Activated effector memory CD4-positive, alpha-beta T cell treated with anti-CD3 and anti-CD28 coated beads, Interleukin-2, amount 50 U/mL, for 16 hours (primary cell): ENCODE measurements at places on chromosomes 6 and 20.

DNA sequence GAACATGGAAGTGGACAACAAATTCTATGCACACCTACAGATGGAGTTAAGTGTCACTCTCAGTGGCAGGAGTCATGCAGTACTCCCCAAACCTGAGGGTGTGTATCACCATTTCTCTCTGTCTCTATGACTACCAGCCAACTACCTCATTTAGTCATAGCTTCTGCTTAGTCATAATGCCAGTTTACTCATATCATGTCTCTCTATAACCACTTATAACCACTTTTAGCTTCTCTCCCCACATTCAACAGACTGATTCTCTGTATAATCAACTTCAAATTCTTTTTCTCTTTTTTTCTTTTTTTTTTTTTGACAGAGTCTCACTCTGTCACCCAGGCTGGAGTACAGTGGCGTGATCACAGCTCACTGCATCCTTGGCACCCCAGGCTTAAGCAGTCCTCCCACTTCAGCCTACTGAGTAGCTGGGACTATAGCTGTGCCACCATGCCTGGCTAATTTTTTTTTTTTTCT is 13.8 kb upstream of the GTF3C6 start:
- DNase-seq, result peak; percentile 77

DNA sequence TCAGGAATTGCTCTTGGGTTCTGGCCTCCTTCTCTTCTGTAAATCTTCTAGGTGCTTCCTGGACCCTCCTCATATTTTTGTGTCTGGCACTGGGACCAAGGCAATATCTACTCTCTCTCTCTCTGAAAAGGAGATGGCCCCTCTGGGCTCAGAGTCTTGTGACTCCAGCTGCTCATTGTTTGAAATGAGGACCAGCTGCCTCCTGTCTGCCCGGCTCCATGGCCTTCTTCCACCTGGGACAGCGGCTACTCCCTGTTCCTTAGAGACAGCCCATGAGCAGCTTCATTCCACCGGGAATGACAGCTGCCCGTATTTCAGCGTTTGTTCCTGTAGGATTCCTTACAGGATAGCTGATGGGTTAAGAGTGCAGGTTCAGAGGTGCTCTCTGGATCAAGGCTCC is 2.9 kb downstream of the TGM3 start:
- peak; percentile 5 for DNase-seq

GRCh38 chr6:101937108-101937507 is 543.6 kb downstream of the GRIK2 start:
- DNase-seq, result no peak

DNA sequence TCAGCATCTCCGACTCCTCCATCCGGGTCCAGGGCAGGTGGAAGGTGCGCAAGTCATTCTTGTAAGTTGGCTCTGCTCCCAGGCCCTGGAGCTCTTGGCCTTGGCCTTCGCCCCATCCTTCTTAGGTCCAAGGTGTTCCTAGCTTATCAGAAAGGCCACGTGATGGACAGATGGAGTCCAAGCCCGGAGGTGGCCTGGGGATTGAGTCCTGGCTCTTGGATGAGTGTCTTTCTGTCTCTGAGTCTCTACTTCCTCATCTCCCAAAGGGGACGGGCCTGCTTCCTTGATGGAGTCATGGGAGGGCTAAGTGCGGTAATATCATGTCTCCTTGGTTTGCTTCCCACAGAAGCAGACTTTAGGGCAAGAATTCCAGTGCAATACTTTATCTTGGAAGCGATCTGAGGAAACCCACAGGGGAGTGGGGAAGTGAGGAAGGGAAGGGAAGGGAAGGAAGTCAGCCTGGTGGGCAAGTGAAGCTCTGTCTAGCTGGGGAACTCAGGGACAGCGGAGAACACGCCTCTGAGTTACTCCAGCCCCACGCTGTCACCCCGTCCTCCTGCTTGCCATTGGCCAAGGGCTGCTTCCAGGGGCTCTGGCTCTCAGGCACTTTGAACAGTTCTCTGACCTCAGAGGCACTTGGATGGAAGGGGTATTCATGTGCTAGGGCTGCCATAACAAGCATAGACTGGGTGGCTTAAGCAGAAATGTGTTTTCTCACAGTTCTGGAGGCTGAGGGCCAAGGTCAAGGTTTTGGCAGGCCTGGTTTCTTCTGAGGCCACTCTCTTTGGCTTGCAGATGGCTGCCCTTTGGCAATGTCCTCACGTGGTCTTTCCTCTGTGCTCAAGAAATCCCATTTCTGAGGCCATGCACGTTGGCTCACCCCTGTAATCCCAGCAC is 4.8 kb downstream of the LBP start:
- no peak for DNase-seq

GRCh38 chr20:5342021-5342420 is 25.3 kb upstream of the PROKR2 start:
- DNase-seq, result no peak
